ENCODE measurements at places on chromosomes 11 and 22.
A peak's percentile ranks its signal among the peaks of the same experiment; 100 is the strongest.

DNA sequence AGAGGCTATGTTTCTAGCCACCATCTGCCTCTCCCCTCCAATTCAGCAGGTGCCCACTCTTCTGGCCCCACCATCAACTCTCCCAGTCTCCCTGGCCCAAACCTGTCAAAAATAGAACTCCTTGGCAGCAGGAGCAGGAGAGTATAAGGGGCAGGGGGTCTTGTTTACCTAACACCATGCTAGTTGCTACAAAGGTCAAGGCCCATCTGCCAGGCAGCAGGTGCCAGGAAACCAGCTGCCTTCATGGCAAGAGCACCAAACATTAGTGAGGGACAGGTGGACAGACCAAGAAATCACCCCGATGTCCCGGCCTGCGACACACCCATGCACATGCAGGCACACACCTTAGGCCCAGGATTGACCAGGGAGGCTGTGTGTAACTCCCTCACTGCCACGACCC is 387.9 kb downstream of the BUD13 start:
- DNase-seq = no peak

DNA sequence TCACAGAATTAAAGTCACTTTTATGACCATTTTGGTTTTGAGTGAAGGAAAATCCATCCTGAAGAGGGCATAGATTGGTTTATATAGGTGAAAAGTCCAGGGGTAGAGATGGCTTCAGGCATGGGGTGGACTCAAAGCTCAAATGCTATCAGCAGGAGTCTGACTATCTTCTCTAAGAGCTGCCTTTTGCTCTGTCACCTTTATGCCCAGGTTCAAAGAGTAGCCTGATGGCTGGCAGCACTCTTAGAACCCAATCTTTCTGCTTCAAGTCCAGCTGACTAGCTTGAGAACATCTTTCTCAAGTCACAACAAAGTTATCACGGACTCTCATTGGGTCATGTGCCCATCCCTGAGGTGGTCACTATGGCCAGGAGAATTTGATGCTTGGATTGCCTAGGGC is 27.2 kb upstream of the SWAP70 start:
- DNase-seq = no peak

DNA sequence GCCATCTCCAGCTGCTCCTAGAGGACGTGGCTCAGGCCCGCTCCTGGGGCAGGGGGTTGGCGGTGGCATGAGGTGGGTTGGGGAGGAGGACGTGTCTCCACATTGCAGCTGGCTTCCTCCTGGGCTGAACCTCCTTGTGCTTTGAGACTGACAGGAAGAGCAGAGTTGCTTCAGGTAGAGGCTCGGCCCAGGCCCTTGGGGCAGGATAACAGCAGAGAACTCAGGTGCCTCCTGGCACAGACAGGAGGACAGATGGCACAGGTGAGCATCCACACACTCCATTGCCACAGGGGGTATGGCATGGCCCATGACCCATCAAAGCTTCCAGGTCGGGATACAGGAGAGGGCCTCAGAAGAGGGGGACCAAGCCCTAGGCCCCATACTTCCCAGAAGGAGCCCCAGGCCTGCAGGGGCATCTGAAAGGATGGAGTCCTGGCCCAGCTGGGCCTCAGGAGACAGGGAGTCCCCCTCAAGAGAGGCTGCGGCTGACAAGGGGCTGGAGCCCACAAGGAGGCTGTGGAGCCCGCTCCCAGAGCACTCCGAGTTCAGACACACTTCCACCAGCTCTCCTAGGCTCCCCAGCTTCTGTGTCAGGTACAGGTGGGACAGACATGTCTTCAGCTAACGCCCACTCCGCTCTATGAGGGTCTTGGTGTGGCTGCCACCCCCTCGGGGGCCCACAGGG is 2.0 kb upstream of the KLHL35 start:
- no peak for DNase-seq

- DNase-seq = no peak
Measured at GRCh38 chr11:98307827-98308491, 712.8 kb upstream of the CNTN5 start.

DNA sequence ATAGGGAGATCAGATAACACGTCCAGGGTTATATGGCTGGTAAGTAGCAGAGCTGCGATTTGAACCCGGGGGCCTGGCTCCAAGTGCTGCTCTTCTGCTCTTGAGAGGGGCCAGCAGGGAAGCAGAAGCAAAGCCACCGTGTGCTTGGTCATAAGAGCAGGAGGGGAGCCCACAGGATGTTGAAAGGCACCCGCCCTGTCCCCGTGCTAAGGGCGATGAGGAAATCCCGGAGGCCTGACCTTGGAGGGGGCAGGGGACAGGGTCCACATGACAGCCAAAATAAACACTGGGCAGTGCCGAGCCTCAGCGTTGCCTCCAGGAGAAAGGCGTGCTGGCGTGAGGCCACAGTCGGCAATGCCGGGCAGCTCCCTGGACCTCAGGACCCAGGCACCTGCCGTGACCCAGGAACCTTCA is 28.8 kb downstream of the TOM1 start:
- DNase-seq = peak; percentile 59
